ENCODE measurements at places on chromosomes 3 and 15.

DNA sequence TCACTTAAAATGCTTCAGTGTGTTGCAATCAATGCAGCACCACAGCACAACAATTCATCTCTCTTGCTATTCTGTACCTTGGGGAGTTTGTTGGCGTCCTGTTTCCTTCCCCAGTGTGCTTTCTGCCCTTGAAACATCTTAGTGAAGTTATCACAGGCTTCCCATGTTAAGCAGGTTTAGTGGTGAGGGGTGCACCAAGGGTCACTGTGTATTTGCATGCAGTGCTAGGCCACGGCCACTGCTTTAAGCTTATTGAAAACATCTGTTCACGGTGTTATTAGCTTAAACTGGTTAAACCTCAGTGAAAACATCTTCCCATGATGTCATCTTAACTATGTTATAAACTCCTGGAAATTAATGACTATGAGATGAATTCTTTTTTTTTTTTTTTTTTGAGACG is 217.3 kb upstream of the GOLIM4 start:
- no peak for DNase-seq

DNA sequence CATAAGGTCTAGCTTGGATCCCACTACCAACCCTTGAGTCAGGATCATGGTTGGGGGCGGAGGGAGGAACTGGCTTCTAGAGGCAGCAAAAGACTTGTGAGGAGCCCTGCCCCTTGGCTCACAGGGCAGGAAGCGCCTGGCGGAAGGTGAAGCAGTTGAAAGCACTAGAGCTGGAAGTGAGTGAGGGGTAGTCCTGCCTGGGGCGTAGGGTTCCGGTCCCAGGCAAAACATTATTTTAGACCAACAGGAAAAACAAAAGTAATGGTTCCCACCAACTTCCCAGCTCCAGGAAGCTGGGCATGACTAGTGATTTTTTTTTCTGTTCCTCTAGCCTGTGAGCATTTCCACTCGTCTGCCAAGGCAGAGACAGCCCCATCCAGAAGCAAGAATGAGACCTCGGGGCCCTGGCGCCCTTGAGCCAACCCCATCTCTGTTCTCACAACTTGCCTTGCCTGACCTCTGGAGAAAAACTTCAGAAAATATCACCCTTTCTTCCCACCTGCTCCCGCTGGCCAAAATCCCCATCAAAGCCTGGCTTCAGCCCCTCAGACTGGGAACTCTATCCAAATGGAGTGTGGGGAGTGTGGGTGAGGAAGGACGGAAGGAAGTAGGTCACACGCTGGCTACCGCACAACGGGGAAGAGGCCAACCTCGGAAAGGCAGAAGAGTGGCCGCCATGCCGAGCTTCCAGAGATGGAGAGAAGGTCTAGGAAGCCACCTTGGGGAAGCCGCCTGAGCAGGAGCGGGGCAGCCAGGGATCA is 57.5 kb downstream of the RBPMS2 start:
- no peak for DNase-seq

DNA sequence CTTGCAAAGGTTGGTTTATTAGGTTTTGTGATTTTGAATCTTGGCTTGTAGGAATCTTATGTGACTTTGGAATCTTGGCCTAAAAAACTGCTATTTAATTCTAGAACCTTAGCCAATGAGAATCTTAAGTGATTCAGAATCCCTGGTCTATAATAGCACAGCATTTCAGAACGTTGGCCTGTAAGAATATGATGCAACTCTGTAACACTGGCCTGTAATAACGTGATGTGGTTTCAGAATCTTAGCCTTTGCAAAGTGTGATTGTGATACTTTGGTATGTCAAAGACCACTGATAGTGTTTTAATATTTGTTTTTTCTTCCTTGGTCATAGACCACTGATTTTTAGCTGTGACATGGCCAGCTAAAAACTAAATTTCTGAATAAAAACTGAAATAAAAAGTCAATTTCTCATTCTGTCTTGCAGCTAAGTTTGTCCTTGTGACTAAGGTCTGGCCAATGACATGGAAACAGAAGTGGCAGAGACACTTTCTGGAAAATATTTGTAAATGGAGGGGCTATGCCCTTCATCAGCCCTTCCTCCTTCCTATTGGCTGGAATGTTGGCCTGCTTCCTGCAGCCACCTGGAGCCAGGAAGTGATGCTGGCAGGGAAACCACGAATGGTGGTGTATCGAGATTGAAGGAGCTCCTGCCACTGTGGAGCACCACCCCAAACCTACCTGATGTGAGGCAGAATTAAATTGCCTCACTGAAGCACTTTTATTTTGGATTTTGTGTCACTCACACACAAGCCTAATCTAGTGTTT is 42.3 kb upstream of the CORO2B start:
- no peak for DNase-seq

- no peak for DNase-seq
These were observed 301.2 kb upstream of the ARHGEF26 start for GRCh38 chr3:153820035-153820434.

- no peak for DNase-seq
These were observed 108.3 kb upstream of the WNT5A start for GRCh38 chr3:55595420-55595819.

GRCh38 chr3:161253711-161254110 is 32.6 kb downstream of the NMD3 start:
- no peak for DNase-seq

GRCh38 chr15:54843006-54843405 is 353.7 kb downstream of the RSL24D1 start:
- no peak for DNase-seq

DNA sequence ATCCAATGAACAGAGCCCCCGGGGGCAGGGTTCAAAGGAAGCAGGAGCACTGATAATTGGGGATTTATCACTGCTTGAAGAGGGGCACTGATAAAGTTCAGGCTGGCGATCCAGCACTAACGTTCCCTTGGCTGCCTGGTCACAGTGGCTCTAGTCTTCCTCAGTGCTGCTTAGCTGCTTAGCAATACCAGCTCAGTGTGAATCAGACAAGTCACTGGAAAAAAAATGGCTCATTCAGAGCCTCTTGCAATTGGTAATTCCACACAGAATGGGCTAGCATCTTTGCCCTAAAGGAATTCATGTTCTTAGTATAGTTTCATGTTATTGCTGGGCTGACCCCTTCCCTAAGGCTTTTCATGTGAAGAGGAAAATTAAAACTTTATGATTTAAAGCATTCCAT is 95.7 kb upstream of the SLC2A2 start:
- no peak for DNase-seq

GRCh38 chr3:50524746-50525145 is 21.3 kb upstream of the CACNA2D2 start:
- DNase-seq, result no peak

- peak; percentile 29 for DNase-seq
These were observed 489.7 kb downstream of the MAGI1 start for GRCh38 chr3:65548848-65549625.

GRCh38 chr3:124995460-124995994 is 60.3 kb downstream of the HEG1 start:
- peak; percentile 32 for DNase-seq

- no peak for DNase-seq
These were observed 28.6 kb downstream of the SOX14 start for GRCh38 chr3:137792626-137793271.

- no peak for DNase-seq
These were observed 76.9 kb downstream of the UBP1 start for GRCh38 chr3:33363113-33363800.

DNA sequence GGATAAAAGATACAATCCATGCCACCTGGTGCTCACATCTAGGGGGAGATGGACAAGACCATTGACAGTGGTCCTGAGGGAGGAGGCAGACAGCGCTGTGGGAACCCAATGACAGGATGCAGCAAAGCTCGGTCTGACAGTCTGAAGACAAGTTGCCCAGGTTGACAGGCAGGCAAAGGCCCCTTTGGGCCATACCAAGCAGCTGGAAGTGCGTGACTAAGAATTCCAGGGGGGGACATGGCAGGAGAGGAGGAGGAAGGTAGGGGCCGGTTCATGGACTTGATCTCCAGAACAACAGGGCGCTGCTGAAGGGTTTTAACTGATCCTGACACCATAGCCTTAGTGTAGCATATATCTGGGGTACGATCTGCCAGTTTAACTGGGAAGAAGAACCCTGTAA is 83.4 kb downstream of the RPLP1 start:
- no peak for DNase-seq

DNA sequence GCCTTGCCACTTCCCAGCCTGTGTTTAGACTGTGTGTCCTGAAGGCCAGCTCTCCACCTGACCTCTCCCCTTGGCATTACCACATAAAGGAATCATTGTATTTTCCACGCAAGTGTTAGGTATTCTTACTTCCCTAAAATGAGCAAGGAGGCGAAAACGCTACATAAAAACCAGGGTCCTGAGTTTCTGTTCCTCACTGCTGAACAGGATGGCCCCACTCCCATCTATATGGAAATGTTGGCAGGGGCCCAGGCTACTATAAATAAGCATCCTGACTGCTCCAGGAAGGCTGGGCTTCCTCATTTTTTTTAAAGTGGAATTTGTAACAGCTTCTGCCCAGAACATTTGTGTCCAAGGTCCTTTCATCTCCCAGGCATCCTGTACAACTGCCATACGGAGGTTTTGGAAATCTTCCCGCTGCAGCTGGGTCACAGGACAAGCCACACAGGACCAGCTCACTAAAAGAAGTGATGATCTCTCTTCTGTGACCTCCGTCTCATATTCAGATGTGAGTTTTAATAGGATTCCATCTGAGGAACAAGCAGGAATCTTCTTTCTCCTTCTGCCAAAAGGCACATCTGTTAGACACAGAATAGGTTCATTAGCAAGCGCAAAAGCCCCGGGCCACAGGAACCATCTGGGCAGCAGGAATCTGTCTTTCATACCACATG is 56.4 kb upstream of the LIMD1 start:
- DNase-seq, result peak; percentile 46

DNA sequence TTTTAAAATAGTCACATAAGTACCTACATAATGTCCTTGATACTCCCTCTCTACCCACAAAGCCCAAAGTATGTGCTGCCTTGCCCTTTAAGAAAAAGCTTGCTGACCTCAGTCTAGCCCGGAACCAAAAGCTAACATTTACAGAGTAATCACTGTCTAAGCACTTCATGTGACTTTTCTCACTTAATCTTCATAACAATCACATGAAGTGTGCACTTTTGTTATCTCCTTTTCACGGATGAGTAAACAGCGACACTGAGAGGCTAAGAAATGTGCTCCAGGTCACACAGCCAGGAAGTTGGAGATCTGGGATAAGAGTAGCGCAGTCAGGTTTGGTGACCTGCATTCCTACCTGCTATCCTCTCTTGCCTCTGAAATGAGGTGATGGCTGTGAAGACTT is 194.0 kb downstream of the ITPR1 start:
- DNase-seq, result no peak

- no peak for DNase-seq
These were observed 4.7 kb upstream of the CLDN1 start for GRCh38 chr3:190326930-190327329.

GRCh38 chr15:82304778-82305090 is 42.1 kb downstream of the SAXO2 start:
- no peak for DNase-seq

- DNase-seq, result no peak
These were observed 13.0 kb upstream of the CADPS start for GRCh38 chr3:62888180-62888579.

DNA sequence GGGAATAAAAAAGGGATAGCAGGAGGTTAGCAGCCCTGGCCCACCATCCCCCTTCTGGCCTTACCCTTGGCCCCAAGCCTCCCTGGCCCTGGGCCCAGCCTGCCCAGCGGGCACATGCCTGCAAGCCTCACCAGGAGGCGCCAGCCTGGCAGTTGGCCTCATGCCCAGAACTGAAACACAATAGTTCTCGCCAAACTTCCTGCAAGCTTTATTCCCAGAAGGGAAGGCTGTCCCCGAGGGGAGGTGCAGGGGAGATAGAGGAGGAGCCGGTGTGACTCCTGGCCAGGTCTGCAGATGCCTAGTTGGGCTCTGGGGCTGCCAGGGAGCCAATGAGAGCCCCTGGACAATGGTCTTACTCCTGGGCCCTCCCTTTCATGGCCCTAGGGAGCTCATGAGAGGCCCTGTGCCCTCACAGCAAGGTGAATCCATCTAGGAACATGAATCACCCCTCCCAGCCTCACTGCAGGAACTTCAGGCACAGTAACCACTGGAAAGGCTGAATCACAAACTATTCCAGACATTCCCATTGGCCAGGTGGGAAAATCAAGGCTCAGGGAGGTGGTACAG is 4.0 kb downstream of the CCDC33 start:
- DNase-seq, result peak; percentile 75

GRCh38 chr3:76367281-76367680 is 581.9 kb upstream of the ZNF717 start:
- DNase-seq, result no peak

DNA sequence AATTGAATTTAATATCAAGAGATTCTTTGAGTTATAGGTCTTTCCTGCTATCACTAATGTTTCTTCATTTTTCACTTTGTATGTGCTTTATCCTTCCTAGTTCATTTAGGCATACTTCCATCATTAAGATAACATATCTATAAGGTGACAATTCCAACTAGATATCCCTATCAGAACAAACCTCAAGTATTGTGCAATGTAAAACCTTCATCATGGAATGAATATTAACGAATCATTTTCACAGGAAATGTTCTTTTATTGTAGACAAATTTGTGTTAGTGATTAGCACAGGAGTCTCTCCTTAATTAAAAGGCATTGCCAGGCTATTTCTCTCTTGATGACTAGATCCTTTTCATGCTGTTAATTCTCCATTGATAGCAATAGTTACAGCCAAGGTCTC is 236.5 kb upstream of the MME start:
- DNase-seq, result no peak

- DNase-seq, result no peak
These were observed 40.4 kb downstream of the SH3GL3 start for GRCh38 chr15:83487519-83487918.

- DNase-seq, result no peak
These were observed 116.2 kb downstream of the CCNL1 start for GRCh38 chr3:157043771-157044170.

DNA sequence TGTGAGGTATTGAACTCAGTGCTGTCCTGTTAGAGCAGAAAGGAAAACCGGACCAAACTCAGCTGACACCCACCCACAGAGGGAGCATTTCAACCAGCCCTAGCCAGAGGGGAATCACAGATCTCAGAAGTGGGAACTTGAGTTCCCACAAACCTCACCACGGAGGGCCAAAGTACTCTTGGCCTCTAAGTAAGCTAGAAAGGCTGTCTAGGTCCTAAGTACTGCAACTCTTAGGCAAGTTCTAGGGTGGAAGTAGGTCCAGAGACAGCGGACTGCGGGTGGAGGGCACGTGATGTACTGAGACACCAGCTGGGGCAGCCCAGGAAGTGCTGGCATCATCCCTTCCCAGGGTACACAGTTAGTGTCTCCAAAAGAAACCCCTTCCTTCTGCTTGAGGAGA is 34.1 kb downstream of the EOMES start:
- DNase-seq, result no peak

GRCh38 chr3:32978331-32978730 is 26.9 kb downstream of the CCR4 start:
- no peak for DNase-seq

- peak; percentile 29 for DNase-seq
These were observed 35.5 kb upstream of the HACD2 start for GRCh38 chr3:123620343-123620742.

DNA sequence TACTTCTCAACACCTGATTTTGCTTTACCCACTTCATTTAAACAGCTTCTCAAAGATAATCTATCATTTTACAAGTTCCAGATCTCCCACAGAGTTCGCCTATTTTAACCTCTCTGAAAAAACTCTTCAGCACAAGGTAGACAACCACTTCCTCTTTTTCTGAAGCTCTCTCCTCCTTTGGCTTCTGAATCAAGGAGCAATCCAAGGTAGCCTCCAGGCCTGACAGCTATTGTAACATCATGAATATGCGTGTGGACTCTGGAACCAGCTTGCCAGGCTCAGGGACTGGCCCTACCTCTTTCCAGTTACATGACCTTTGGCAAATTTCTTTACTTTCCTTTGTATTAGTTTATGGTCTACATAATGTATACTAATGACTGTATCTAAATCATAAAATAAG is 405.9 kb upstream of the ZNF385D start:
- DNase-seq, result no peak
